ENCODE measurements at places on chromosomes 3 and 15.

GRCh38 chr3:169241991-169242707, 421.4 kb downstream of the MECOM start:
- peak; percentile 61 for DNase-seq

GRCh38 chr3:40938591-40938990, 260.7 kb upstream of the CTNNB1 start:
- no peak for DNase-seq

GRCh38 chr3:187794731-187795130, 49.5 kb upstream of the BCL6 start:
- DNase-seq, result no peak

DNA sequence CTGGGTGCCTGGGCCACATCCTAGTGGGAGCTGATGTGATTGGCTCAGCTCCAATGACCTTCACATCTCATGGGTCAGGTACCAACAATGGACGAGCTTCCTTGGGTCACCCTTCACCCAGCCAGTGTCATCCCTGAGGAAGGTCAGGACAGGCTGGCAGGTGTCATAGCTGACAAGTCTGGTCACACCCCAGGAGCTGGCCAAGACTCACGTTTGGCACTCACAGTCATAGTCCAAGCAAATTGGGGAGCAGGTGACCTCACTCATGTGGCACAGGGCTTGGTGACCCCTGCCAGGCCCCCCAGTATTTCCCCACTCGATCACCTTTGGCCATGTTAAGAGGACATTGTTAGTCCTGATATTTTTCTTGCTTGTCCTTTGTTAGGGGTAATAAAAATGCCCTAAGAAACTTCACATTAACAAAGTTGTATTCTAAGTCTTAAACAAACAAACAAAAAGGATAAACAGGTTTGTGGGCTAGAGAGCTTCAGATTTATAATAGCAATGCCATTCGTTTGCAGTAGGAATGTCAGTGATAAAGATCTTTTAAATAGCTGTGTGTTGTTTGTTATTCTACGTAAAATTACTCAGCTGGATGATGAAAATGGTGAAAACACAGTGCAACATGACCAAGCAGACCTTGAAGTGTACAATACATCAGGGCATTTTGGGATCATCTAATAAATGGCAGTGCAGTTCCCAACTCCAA, 79.5 kb upstream of the POMGNT2 start:
- DNase-seq, result peak; percentile 63

DNA sequence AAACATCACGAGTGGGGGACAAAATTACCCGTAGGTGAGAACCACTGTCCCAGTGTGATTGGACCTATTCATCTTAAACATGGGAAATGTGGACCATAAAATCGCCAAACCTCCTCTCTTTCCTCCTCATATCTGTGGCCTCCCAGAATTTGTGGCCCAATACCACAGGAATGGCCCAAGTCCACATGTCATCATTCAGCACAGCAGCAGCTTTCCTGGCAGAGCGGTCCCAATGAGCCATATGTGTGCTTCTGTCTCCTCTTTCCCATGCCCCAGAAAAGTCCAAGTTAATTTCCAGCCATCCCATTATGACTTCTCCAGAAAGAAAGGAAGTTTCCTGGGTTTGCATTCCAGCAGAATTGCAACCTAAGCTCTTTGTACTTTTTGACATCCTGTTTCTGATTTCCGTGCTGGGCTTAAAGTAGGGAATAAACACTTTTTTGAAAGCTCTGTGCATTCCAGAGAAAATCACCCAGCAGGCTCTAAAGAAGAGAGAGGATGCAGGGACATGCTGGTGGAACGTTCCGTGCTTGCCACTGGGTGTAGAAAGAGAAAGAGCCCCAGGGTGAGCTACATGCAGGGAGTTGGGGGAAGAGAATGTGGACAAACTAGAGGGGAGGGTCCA, 259.4 kb upstream of the PROK2 start:
- peak; percentile 62 for DNase-seq
